Osteoblast (primary cell): ENCODE measurements at places on chromosomes 5 and 9. TPM values are rescaled to one million over a fixed set of nuclear protein-coding genes. Genes with fewer than 3 reads are reported as not detected.

RORB gene
- 0.36 and 1.5 TPM in 2 replicates for total RNA-seq

GTF3C5 gene
- total RNA-seq = 31.8 and 41.3 TPM in 2 replicates

HK3 gene
- under 0.01 and 1.8 TPM in 2 replicates for total RNA-seq

TOR4A gene
- total RNA-seq = 0.29 and 2.5 TPM in 2 replicates

IARS1 gene
- 491 and 529 TPM in 2 replicates for total RNA-seq

GRCh38 chr5:170076211-170076610, 29.5 kb upstream of the FOXI1 start:
- no peaks in the 10 kb centered on the region for H3K4me1 ChIP-seq
- H3K27me3 ChIP-seq = no peaks in the 10 kb centered on the region
- no peak overlapping the region for H3K27ac ChIP-seq
- H3K4me3 ChIP-seq = no peak overlapping the region
- DNase-seq = no peak

DNA sequence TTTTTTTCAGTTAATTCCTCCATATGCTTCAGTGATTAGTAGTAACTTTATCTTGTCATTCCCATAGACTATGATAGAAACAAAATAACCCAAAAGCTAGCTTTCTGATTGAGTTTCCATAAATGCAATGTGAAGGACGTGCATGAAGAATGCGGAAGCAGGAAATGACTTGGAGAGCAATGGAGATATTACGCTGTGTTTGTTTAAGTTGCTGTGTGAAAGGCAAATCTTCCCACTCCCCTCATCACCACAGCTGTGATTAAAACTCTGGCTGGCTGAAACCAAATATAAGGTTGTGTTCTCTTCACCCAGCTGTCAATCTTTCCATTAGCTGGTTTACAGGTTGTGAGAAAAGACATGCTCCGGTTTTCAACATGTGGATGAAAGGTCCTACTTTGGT, 83.9 kb downstream of the NR2F1-AS1 start:
- no peak for DNase-seq
- no peaks in the 10 kb centered on the region for H3K4me1 ChIP-seq
- no peak overlapping the region for H3K4me3 ChIP-seq

DNA sequence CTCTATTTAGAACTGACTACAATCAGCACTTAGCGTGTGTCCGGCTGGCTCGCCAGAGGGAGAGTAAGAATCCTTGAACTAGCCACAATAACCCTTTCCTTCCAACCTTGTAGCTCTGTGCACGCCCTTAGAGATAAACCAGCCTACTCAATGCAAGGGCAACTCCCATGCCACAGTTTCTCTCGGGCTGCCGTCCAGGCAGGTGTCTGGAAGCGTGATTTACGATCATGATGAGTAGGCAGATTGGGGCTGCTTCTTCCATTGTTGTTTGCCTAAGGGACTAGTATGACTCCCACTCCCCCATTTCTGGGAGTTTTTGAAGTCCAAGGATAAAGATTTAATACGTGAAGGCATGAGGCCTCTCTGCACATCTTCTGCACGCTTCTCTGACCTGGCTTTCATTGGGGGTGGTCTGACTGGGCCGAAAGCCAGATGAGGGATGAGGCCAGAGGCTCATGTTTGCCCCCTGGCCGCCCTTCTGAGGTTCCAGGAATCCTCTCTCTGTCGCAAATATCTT, 134.0 kb upstream of the MYO10 start:
- H3K4me1 ChIP-seq = no peaks in the 10 kb centered on the region
- H3K27me3 ChIP-seq = no peaks in the 10 kb centered on the region
- no peak overlapping the region for H3K27ac ChIP-seq
- H3K4me3 ChIP-seq = no peak overlapping the region

- DNase-seq = peak; percentile 91
- H3K36me3 ChIP-seq = peaks cover 5% of the 10 kb centered on the region
- no peak overlapping the region for H3K4me3 ChIP-seq
- no peaks in the 10 kb centered on the region for H3K27me3 ChIP-seq
Measured at GRCh38 chr9:38018958-38019602, 49.9 kb downstream of the SHB start.

DNA sequence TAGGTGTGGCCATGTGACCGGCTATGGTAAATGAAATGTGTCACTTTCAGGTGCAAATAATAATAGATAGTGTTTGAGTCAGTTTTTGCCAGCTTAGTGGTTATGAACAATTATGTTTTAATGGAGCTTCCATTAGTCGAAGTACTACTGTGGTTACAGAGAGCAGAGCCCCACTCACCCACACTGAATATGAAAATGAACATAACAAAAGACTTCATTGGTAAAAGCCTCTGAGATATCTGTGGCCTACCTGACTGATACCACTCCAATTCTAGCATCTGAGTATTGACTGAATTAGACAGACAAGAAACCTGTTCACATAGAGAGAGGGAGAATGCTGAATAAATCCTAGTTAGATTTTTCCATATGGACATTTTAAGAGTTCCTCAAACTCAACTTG, 405.6 kb downstream of the BRINP1 start:
- DNase-seq = no peak
- H3K27me3 ChIP-seq = no peaks in the 10 kb centered on the region
- H3K27ac ChIP-seq = no peak overlapping the region
- no peaks in the 10 kb centered on the region for H3K36me3 ChIP-seq

DNA sequence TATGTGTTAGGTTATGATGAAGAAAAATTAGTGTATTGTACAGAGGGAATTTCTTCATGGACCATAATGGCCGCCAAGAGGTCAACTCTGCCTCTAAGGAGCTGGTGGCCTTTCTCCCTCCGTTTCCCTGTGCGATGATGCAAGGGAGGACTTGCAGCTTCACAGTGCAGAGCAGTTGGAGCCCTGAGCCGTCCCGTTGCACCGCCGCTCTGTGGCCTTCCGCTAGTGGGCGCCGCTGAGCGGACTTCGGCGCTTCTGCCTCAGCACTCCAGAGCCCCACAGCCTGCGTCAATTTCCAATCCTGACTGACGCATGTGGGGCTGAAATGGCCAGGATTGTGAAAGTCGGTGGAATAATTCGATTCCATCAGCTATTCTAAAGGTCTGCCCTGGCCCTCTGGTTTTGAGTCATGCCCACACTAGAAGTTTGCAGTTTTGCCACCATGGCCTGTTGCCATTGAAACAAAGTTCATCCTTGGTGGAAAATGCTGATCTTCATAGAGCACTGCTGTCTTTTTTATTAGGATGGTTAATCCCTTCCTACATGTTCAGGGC, 22.7 kb upstream of the LECT2 start:
- H3K36me3 ChIP-seq = no peaks in the 10 kb centered on the region
- DNase-seq = peak; percentile 64
- H3K4me3 ChIP-seq = no peak overlapping the region
- peak overlapping the region; percentile 72 for H3K27ac ChIP-seq
- H3K27me3 ChIP-seq = no peaks in the 10 kb centered on the region
- peaks cover 33% of the 10 kb centered on the region for H3K4me1 ChIP-seq

GRCh38 chr9:6785682-6786081, 27.9 kb downstream of the KDM4C start:
- H3K4me1 ChIP-seq = peaks cover 16% of the 10 kb centered on the region
- H3K27me3 ChIP-seq = no peaks in the 10 kb centered on the region
- H3K36me3 ChIP-seq = no peaks in the 10 kb centered on the region
- DNase-seq = no peak

GRCh38 chr5:173858670-173859407, 29.3 kb upstream of the CPEB4 start:
- H3K27ac ChIP-seq = no peak overlapping the region
- peaks cover 3% of the 10 kb centered on the region for H3K4me1 ChIP-seq
- H3K36me3 ChIP-seq = no peaks in the 10 kb centered on the region
- no peak overlapping the region for H3K4me3 ChIP-seq

DNA sequence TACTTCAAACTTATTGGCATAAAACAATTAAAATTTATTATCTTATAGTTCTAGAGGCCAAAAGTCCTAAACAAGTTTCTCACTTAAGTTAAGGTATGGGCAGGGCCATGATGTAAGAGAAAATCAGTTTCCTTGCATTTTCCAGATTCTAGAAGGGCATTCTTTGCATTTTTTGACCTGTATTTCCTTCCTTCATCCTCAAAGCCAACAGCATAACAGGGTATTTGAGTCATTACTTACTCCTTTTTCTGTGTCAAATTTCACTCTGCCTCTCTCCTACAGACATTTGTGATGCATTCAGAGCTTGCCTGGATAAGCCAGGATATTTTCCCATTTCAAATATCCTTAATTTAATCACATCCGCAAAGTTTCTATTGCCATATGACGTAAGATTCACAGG, 1499.0 kb downstream of the EFNA5 start:
- H3K4me1 ChIP-seq = no peaks in the 10 kb centered on the region
- no peak for DNase-seq
- H3K4me3 ChIP-seq = no peak overlapping the region
- no peak overlapping the region for H3K27ac ChIP-seq
- no peaks in the 10 kb centered on the region for H3K36me3 ChIP-seq
- H3K27me3 ChIP-seq = no peaks in the 10 kb centered on the region
